ENCODE measurements at places on chromosomes 3 and 15. TPM values are rescaled to one million over a fixed set of nuclear protein-coding genes. Genes with fewer than 3 reads are reported as not detected.

FEZF2 gene
- polyA plus RNA-seq: not detected

PLSCR2 gene
- not detected for polyA plus RNA-seq

COX5A gene
- 498 TPM for polyA plus RNA-seq

OCA2 gene
- polyA plus RNA-seq: not detected

ITIH3 gene
- polyA plus RNA-seq: 0.07 TPM

AGBL1 gene
- not detected for polyA plus RNA-seq

ERC2 gene
- polyA plus RNA-seq: not detected

TRPM1 gene
- 0.03 TPM for polyA plus RNA-seq

GPR156 gene
- not detected for polyA plus RNA-seq

HESX1 gene
- polyA plus RNA-seq: 0.83 TPM

SLC28A1 gene
- not detected for polyA plus RNA-seq

GOLGA6L4 gene
- polyA plus RNA-seq: not detected

CHRNA5 gene
- polyA plus RNA-seq: 0.19 TPM

C3orf20 gene
- polyA plus RNA-seq: not detected

GPR27 gene
- polyA plus RNA-seq: 6.6 TPM

GUCA1C gene
- not detected for polyA plus RNA-seq

STRIT1 gene
- polyA plus RNA-seq: not detected

CYP1A2 gene
- polyA plus RNA-seq: not detected

SLC12A8 gene
- polyA plus RNA-seq: 0.46 TPM

CPLX3 gene
- not detected for polyA plus RNA-seq

CCDC80 gene
- not detected for polyA plus RNA-seq

STARD5 gene
- polyA plus RNA-seq: 15.1 TPM

GP9 gene
- 2.7 TPM for polyA plus RNA-seq
